ENCODE measurements at places on chromosomes 16 and 17.

- peak; percentile 97 for DNase-seq
Observed at GRCh38 chr17:76540381-76541300, 797 bp downstream of the PRCD start.

GRCh38 chr17:43671031-43671692 lies 9.4 kb upstream of the MEOX1 start:
- DNase-seq, result no peak

DNA sequence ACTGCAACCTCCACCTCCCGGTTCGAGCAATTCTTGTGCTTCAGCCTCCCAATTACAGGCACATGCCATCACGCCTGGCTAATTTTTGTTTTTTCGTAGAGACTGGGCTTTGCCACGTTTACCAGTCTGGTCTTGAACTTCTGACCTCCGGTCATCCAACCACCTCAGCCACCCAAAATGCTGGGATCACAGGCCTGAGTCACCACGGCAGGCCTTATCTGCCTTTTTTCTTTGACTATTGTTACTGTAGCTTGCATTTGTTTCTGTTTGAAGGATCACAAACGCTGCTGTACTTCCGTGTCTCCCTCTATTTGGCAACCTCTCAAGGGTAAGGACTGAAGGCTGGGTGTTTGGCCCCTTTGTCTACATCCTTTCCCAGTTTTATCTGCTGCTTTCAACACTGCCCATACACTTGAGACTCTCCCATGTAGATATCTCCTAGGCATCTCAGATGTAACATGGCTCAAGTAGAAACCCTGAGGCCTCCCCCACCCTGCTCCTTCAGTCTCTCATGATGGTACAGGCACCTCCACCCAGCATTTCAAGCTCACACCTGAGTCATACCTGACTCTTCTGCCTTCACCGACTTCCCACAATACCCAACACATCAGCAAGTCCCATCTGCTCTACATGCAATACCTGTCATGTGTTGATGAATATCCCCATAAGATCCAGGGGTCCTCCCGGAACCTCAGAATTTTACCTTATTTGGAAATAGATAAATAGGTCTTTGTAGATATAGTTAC lies 219.0 kb downstream of the CPPED1 start:
- DNase-seq, result no peak

GRCh38 chr17:55731586-55732250 lies 9.1 kb upstream of the TMEM100 start:
- no peak for DNase-seq

DNA sequence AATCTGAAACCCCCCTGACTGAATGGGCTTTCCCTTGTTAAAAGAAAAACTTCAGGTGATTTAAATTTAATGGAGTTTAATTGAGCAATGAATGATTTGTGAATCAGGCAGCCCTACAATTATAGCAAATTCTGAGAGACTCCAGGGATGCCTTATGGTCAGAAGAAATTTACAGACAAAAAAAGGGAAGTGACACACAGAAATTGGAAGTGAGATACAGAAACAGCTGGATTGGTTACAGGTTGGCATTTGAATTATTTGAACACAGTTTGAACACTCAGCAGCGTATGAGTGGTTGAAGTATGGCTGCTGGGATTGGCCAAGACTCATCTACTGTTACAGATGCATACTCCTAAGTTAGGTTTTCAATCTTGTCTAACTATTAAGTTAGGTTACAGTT lies 19.0 kb upstream of the CPHXL start:
- DNase-seq, result no peak

- DNase-seq, result no peak
Observed at GRCh38 chr17:68780596-68780995, 174.6 kb downstream of the ABCA8 start.

- DNase-seq, result no peak
Observed at GRCh38 chr16:69106491-69107315, 1.2 kb downstream of the HAS3 start.

GRCh38 chr16:87056551-87056950 lies 260.6 kb downstream of the C16orf95 start:
- no peak for DNase-seq

DNA sequence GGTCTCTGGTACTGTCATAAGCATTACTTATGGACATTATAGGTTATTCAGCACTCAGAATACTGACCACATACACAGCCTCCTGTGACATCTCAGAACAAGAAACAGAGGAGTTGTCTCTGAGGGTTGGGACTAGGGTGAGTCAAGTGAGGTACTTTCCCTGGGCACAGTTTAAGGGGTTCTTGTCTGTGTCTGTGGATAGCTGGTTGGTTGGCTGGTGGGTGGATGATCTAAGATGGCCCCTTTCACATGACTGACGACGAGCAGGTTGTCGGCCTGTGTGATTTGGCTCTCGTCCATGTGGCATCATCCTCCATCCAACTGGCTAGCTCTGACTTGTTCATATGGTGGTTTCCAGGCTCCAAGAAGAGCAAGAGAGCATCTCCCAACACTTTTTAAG lies 163.9 kb downstream of the PRKCB start:
- no peak for DNase-seq

- no peak for DNase-seq
Observed at GRCh38 chr16:48085729-48086128, 70.1 kb downstream of the ABCC12 start.

DNA sequence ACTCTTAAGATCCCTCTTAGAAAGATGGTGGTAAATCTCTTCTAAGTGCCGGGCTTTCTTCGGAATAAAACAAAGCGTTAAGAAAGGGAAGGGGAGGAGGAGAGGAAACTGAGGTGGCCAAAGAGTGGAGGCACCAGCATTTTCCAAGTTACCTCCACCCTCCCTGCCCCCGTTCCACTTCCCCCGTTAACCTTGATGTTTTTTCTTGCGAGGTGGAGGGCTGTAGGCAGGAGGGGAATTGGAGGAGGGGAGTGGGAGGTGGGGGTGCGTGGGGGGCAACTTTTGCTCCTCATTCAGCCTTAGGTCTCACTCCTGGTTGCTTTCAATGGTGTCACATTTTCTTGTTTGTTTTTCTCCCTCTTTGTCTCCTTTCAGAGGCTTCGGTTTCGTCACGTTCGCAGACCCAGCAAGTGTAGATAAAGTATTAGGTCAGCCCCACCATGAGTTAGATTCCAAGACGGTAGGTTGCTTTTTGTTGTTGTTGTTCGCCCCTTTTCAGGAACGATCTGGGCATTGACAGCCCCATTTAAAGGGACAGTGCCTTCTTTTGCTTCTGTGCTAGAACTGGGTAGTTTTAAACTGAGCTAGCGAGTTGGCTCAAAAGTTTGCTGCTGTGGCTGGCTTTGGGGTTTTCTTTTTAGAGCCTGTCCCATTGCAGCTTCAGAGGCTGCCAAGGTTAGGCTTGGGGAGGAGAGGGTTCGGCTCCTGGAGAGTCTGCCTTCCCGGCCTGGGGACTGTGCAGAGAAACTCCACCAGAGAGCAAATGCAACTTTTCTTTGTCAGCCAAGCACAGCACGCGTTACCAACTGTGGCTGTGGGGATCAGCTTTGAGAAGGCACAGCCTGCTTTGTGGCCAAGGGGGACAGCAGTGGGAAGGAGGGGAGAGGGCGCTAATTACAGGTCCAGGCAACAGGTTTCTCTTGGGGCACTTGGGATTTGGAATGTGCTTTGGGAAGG lies 1.9 kb downstream of the MSI2 start:
- peak; percentile 51 for DNase-seq

GRCh38 chr16:58828901-58829545 lies 94.9 kb upstream of the GOT2 start:
- DNase-seq, result no peak

GRCh38 chr17:752620-753219 lies 656 bp upstream of the GEMIN4 start:
- DNase-seq, result no peak

- DNase-seq, result no peak
Observed at GRCh38 chr17:64213995-64214811, 48.9 kb downstream of the TEX2 start.

DNA sequence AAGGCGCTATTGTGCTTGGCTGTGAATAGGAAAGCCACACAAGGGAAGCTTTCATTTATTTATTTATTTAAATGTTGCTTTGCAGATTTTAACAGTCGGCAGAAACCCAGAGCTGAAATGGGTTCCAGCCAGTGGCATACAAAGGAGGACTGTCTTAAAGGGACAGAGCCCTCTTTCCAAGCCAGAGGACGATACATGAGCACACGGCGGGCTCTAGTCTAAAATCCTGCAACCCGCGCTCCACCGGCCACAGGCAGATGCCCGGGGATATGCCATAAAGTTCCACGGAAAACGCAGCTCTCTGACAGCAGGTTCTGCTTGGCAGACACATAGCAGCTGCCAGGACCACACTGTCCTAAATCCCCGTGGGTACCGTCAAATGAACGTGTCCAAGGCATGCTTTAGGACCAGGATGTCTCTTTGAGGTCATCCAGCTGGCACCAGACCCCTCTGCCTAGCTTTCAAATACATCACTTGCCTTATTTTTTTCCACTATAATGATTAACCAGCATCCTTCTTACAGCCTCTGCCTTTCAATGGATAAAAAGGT lies 64.6 kb downstream of the CYTH1 start:
- DNase-seq, result peak; percentile 91

DNA sequence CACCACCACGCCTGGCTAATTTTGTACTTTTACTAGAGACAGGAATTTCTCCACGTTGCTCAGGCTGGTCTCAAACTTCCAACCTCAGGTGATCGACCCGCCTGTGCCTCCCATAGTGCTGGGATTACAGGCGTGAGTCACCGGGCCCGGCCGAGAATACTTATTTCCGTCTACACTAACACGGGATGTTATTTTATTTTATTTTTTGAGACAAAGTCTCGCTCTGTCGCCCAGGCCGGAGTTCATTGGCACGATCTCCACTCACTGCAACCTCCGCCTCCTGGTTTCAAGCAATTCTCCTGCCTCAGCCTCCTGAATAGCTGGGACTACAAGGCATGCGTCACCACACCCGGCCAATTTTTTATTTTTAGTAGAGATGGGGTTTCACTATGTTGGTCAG lies 9.5 kb upstream of the PDXDC1 start:
- DNase-seq, result no peak

GRCh38 chr17:50865060-50865867 lies 890 bp downstream of the TOB1 start:
- DNase-seq, result peak; percentile 39

GRCh38 chr16:89910717-89911354 lies 7.8 kb upstream of the MC1R start:
- peak; percentile 47 for DNase-seq

- DNase-seq, result peak; percentile 39
Observed at GRCh38 chr16:67881621-67882161, 3.0 kb upstream of the NRN1L start.

- no peak for DNase-seq
Observed at GRCh38 chr17:62126292-62126691, 61.2 kb upstream of the MED13 start.

- DNase-seq, result no peak
Observed at GRCh38 chr17:29401258-29401657, 11.1 kb downstream of the TAOK1 start.

GRCh38 chr17:41511716-41512115 lies 6.3 kb upstream of the KRT13 start:
- no peak for DNase-seq

GRCh38 chr17:57349541-57350247 lies 93.4 kb downstream of the MSI2 start:
- DNase-seq, result no peak

DNA sequence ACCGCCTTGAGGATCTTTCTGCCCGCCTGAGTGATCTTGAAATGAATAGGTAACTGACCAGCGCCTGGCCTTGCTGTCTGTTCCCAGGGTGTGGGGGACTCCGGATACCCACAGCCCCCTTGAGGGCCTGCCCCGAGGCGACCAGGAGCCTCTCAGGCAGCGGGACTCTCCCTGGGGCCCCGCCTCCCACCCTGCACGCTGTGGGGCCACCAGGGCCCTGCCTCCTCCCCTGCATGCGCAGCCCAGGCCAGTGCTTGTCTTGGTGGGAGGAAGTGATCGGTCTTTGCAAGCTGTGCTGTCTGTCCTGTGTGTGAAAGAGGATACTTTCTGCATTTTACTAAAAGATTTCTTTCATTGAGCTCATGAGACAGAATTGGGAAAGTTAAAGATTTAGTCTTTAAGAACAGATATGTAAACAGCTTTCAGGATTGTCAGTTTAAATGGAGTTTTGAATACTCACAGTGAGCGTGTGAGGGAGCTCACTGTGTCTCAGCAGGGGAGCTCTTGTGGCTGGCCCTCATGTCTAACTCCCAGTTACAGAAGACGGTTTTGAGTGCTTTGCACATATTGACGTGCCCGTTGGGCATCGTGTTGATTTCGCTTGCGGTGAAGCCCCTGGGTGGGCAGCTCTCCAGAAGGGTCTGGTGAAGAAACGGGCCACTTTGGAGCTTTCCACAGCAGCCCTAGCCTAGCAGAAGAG lies 36.1 kb upstream of the CAPN15 start:
- DNase-seq, result no peak

- DNase-seq, result no peak
Observed at GRCh38 chr16:71513302-71513701, 12.9 kb upstream of the CHST4 start.

- DNase-seq, result no peak
Observed at GRCh38 chr17:29612404-29613280, 10.1 kb downstream of the CORO6 start.

DNA sequence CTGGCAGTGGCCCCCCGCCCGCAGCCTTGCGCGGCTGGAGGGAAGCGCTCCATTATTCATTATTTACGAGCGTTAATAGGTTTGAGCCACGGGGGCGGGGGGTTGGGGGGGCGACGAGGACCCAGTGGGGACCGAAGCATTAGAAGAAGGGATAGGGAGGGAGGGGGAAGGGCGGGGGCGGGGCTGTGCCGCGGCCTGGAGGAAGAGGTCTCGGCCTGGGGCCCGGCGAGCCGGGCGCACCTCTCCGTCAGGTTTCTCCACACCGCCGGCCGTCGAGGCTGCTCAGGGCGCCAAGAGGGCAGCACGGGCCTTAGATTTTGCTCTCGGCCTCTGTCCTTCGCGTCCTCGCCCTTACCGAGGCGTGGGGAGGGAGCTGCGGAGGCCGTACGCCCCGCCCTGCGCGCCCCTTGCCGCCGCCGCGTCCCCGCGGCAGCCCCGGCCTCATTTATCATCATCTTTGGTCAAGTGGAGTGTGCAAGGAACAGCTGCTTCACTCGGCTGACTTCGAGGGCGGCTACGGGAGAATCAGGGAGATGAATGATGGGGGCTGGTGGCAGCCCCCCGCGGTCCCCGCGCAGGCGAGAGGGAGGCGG lies 54.2 kb downstream of the SREBF1 start:
- DNase-seq, result no peak

GRCh38 chr16:83404261-83404660 lies 403.5 kb upstream of the HSBP1 start:
- DNase-seq, result no peak

DNA sequence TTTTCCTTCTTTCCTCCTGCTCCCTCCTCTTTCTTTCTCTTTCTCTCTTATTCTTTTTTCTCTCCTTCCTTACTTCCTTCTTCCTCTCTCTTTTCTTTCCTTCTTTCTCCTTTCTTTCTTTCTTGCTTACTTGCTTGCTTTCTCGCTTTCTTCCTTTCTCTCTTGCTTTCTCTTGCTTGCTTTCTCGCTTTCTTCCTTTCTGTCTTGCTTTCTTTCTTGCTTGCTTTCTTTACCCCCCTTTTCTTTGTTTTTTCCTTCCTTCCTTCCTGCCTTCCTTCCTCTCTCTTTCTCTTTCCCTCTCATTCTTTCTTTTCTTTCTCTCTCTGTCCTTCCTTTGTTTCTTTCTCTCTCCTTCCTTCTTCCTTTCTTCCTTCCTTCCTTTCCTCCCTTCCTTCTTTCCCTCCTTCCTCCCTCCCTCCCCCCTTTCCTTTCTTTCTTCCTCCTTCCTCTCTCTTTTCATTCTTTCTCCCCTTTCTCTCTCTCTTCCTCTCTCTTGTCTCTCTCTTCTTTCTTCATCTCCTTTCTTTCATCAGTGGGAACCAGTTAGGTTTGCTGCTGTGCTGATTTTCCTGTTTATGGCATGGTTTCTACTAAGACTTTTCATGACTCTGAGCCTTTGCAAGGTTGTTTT lies 142.9 kb upstream of the CACNG3 start:
- no peak for DNase-seq

GRCh38 chr16:53429221-53429943 lies 4.9 kb upstream of the RBL2 start:
- no peak for DNase-seq

Data from anterior cingulate cortex (tissue), 58 donors.